ENCODE measurements at places on chromosomes 3 and 15.
A peak's percentile ranks its signal among the peaks of the same experiment; 100 is the strongest.

DNA sequence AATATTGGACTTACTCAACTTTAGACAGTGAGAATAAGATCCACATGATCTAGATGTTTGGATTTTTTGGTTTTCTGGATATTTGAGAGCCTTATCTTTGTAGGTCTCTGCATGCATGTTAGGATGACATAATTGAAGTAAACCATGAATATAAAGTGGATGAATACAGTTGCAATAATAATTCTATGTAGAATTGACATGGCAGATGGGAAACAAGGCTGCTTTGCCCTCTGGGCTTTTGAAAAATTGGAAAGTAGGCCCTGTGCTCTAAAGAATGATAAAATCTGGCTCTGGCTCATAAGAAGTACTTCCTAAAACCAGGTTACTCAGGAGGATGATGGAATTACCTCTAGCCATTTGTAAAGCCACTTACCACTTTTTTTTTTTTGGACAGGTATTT is 86.9 kb downstream of the ZNF609 start:
- no peak for DNase-seq

GRCh38 chr3:142858043-142858442 is 30.8 kb downstream of the PCOLCE2 start:
- DNase-seq = no peak

- DNase-seq = no peak
These were observed 37.3 kb upstream of the APH1B start for GRCh38 chr15:63240109-63240508.

DNA sequence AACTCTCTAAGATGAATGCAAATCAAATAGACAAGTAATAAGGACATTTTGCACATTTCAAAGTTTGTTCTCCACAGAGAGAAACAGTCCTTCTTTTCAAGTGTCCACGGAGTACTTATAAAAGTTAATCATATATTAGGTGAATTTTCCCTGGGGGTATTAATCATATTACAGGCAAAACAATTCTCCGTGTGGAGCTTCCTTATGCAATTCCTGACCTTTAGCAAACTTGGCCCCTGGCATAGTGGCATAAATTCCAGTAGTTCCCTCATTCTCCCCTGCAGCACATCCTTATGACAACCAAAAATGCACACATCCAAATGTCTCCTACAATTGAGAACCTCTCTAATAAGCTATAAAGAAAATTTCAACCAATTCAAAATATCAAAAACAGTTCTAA is 34.4 kb downstream of the FSIP1 start:
- DNase-seq = no peak

DNA sequence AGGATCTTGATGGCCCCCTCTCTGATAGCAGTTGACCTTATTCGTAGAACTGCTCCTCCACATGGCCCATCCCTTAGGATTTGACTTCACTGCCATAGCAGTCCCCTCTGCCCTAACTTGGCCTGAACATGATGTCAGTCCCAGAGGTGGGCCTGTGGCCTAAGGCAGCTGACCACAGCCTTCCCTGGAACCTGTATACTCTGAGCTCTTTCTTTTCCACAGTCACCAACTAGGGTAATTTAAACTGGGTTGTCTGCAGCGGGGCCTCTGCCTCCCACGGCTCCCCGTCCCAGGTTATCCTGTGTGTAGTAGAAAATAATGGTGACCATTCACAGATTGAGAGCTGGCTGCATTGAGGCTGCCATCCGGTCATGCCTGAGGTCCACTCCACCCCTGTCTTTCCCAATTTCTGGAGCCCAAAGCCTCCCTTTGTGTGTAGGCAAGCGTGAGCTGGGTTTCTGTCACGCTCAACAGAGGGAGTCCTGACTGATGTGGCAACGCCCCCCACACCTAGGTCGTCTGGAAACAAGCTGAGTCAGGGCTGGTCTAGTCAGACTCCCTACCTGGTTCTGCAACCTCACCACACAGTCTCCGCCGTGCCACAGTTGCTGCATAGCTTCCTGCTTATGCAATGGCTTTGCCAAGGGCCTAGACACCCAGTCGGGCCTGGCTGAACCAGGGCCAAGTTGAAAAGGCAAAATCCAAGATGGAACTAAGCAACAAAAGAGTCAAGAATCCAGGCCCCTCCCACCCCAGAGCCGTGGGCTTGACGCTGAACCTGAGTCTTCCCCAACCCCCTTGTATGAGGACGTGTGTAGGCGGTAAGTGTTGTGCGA is 284.5 kb downstream of the XXYLT1 start:
- DNase-seq = no peak

- no peak for DNase-seq
These were observed 418.2 kb upstream of the ZNF717 start for GRCh38 chr3:76203578-76203977.

- no peak for DNase-seq
These were observed 10.9 kb downstream of the BAHD1 start for GRCh38 chr15:40451527-40452158.

DNA sequence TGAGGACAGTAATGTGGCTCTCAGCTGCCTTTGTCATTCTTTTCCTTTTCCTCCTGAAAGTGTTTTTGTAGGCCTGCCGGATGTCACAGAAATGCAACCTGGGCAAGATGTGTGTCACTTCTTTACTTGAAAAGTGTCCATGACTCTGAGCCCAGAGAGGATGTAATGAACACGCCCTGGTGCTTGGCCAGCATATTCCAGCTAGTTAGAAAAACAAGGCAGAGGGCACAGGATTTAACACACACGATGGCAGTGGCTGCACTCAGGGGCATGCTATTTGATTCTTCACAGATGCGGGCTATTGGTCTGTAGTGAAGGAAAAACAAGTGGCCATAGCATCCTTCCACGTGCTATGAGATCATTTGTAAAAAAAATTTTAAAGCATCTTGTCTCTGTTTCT is 30.3 kb upstream of the PTX3 start:
- DNase-seq = no peak

DNA sequence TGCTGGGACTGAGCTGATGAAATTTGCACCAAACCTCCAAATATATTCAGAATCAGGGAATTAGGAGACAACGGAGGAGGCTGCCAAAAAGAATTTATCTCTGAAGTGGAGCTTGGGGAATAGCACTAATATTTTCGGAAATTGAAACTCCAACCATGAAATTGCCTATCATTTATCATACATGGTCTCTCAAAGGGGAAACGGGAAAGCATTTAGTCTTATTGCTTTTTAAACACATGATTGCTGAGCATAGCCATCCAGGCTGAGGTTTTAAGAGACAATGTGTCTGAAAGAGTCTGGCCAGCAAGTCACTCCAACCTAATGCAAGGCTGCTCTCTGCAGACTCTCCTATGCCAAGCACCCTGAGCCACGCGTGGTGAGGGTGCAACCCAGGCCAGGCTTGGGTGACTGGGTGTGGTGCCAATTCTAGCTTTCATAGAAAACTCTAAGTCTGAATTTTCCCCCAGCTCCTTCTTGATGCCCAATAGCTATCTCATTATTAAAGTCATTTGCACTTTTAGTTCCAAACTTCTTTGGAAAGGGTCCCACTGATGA is 200.2 kb downstream of the RPLP1 start:
- peak; percentile 8 for DNase-seq

- no peak for DNase-seq
These were observed 45.2 kb upstream of the PFN2 start for GRCh38 chr3:150015901-150016300.

- DNase-seq = no peak
These were observed 49.9 kb downstream of the ALDH1A2 start for GRCh38 chr15:58015565-58015964.

GRCh38 chr15:69373406-69373805 is 40.7 kb upstream of the KIF23 start:
- DNase-seq = no peak

- no peak for DNase-seq
These were observed 177.4 kb downstream of the SQOR start for GRCh38 chr15:45812200-45812599.

DNA sequence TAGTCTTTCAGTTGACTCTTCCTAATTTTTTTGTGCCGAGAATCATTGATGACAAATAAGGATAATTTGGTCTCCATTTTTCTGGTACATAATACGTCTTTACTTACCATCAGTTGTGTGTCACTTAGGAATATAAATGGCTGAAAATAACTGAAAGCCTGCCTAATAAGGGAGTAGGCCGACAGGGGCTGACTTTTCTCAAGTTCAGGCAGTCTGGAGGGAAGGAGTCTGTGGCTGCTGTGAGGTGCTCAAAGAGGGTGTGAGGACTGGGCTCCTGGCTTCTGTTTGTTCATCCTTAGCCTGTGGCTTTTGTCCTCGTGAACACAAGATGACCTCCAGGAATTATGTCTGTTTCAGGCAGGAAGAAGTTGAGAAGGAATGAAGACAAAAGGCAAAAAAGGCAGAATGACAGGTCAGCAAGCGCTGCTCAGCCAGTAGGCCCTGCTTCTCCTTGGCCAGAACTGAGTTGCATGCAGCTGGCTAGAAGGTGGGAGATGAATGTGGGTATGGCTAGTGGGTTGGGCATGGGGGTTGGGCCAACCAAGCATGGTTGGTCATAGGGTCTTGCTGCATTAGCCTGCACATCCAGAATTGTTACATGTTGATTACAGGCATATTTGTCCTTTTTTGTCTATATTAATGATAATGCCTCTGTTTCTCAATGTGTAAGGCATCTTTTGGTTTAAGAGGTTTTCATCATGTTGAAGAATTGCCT is 29.2 kb downstream of the IGF1R start:
- DNase-seq = no peak

GRCh38 chr3:133783762-133784161 is 21.9 kb upstream of the SRPRB start:
- DNase-seq = no peak

- DNase-seq = no peak
These were observed 73.9 kb upstream of the SLC24A5 start for GRCh38 chr15:48046813-48047438.

DNA sequence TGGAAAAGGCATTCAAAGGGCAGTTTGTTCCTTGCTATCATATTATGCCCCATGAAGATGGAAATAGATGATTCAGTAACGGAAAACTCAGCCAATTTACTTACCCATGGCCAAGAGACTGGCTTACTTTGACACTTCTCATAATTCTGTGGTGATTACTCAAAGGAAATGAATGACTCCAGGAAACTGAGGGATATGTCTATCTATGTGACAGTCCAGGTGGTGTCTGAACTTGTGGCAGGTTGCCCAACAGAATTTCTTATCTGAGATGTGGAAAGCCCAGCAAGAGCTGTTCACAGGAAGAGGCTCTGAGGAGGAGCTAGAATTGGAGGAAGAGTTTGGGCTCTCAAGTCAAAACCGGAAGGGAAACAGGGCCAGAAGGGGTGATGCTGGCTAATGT is 91.2 kb downstream of the KCNAB1 start:
- no peak for DNase-seq

DNA sequence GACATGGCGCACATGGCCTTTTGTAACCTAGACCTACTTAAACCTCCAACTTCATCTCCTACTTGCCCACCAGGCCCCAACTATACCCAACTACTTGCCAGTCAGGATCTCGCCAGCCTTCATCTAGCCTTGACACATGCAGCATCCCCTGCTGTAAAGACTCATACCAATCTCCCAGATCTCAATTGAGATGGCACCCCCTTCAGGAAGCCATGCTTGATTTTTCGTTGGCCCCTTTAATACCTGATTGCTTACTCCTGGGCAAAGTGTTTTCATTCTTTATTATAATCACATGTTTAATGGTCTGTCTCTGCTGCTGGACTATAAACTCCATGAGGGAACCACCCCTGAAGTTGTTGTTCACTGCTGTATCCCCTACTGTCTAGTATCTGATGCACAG is 150.8 kb downstream of the SOX2 start:
- DNase-seq = no peak

DNA sequence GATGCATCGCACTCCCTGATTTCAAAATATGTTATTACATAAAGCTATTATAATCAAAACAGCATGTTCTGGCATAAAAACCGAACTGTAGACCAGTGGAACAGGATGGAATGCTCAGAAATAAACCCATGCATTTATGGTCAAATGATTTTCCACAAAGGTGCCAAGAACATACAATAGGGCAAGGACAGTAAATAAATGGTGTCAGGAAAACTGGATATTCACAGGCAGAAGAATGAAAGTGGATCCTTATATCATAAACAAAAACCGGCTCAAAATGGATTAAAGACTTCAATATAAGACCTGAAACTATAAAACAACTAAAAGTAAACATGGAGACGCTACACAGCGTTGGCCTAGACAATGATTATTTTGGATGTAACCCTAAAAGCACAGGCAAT is 22.6 kb downstream of the USP50 start:
- DNase-seq = no peak

DNA sequence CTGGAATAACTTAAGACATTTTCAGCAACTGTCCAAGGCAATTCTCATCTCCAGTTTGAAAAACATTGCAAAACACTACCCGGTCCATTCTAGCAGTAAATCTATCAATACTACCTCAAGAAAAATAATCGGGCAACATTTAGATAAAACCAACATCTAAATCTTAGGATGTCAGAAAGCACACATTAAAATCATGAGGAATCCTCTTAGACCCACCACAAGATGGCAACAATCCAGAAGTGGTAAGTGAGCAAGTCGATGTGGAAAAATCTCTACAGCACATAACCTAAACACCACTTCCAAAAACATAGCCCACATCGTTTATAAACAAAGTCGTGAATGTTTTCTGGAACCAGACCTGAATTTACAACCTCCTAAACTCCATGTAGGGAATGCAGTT is 5.7 kb downstream of the PLCH1 start:
- DNase-seq = no peak

DNA sequence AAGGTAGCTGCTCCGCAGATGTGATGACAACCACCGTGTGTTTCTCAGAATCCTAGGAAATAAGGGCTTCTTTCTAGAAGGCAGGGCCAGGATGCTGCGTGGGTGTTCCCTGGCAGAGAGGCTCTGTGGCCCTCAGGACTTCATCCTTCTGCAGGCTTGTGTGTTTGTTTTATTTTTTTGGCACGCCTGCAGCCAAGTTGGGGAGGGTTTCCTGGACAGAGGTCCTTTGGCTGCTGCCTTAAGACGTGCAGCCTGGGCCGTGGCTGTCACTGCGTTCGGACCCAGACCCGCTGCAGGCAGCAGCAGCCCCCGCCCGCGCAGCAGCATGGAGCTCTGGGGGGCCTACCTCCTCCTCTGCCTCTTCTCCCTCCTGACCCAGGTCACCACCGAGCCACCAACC is at the start of gene CLEC3B:
Gene CLEC3B, plus strand, starts transcription at position 266 of the 400 bp plus-strand sequence. Its CDS starts 60 bp downstream, at position 326.
- no peak for DNase-seq

DNA sequence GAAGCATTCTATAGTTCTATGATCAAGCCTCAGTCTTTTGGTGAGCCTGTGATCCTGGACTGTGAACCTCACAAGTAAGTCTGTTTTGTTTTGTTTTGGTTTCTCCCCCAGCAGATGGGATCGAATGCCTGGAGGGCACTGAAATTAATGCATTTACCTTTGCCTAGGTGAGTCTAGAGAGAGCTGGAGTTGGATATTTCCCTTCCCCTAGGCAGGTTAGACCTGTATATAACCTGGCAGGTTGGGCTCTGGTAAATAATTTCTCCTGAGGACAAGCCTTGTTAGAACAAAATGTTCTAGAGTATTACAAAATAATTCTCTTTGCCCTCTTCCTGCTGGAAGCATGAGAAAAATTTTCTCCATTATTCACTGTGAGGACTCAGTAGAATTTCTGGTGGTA is 211.9 kb downstream of the TPRG1 start:
- no peak for DNase-seq

DNA sequence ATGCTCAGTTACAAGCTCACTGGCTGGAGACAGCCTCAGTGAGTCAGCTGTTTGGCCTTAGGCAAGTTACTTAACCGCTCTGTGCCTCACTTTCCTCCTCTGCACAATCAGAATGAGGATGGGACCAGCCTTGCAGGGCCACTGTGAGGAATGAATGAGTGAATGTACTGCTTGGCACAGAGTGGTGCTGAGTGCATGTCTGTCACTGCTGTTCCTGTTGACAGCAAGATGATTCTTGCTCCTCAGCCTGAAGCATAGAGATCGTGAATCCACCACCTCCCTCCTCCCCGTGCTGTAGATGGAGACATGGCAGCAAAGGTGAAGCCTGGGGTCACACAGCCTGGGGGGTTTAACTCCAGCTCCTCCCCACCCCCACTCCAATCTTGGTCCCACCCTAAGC is 14.6 kb upstream of the GRIP2 start:
- no peak for DNase-seq
